ENCODE measurements at places on chromosomes 13 and 19. TPM values are rescaled to one million over a fixed set of nuclear protein-coding genes. Genes with fewer than 3 reads are reported as not detected.

TNFRSF19 gene
- total RNA-seq: 36.5 TPM

CGB3 gene
- not detected for total RNA-seq

COL4A1 gene
- total RNA-seq: 128 TPM

MED16 gene
- total RNA-seq: 23.5 TPM

WDR88 gene
- total RNA-seq: not detected

LSR gene
- 6.8 TPM for total RNA-seq

KIR2DL4 gene
- not detected for total RNA-seq

All from Right ventricle myocardium inferior (tissue), 1 donor.